ENCODE measurements at places on chromosomes 2 and 18. TPM values are rescaled to one million over a fixed set of nuclear protein-coding genes. Genes with fewer than 3 reads are reported as not detected.
A peak's percentile ranks its signal among the peaks of the same experiment; 100 is the strongest.

The LINC00305 gene
- total RNA-seq, result not detected

The CFAP65 gene
- not detected for total RNA-seq

The ARHGEF4 gene
- 2.2 TPM for total RNA-seq

The CD28 gene
- not detected for total RNA-seq

DNA sequence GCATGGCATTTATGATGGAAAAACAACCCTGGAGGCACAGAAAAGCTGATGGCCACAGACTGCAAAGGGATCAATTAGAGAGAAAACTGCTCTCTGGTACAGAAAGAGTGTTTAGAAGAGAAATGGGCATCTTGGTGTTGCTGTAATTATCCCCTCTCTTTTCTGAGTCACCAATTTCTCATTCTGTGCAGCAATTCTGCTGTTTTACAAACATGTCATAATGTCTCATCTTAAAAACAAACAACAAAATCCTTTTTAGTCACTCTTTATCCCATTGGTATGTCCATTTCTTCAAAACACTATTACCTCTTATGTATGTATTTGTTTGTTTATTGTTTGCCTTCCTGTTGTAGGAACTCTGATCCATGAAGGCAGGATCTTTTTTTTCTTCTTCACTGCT, 73.9 kb upstream of the HK2 start:
- no peak for DNase-seq
- H3K27ac ChIP-seq, result peak overlapping the region; percentile 0
- H3K4me3 ChIP-seq, result no peak overlapping the region
- H3K27me3 ChIP-seq, result no peaks in the 10 kb centered on the region

DNA sequence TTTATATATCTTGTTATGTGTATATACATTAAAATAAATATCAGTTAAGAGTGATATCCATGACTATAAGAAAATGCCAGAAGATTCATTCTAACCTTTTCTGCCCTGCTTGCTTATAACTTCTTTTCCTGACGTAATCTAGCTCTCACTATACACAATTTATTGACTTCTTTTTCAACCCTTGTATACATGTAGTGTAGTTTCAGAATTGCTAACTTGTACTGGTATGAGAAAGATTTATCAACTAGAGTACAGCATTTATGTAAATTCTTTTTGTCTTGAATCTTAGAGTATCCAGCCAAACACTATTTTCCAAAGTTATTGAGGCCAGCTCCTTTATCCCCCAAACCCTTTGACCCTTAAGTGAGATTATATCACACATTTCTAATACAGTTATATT, 798.0 kb upstream of the RAB6C start:
- DNase-seq, result no peak
- H3K4me3 ChIP-seq, result no peak overlapping the region
- peaks cover 1% of the 10 kb centered on the region for H3K36me3 ChIP-seq
- H3K4me1 ChIP-seq, result no peaks in the 10 kb centered on the region

- H3K4me1 ChIP-seq, result no peaks in the 10 kb centered on the region
- no peak overlapping the region for H3K4me3 ChIP-seq
- no peak overlapping the region for H3K27ac ChIP-seq
- no peaks in the 10 kb centered on the region for H3K27me3 ChIP-seq
- DNase-seq, result no peak
Measured at GRCh38 chr2:146438246-146438645, 1406.6 kb upstream of the ACVR2A start.

GRCh38 chr18:42860011-42860410, 255.5 kb downstream of the RIT2 start:
- H3K4me3 ChIP-seq, result no peak overlapping the region
- H3K27me3 ChIP-seq, result no peaks in the 10 kb centered on the region

DNA sequence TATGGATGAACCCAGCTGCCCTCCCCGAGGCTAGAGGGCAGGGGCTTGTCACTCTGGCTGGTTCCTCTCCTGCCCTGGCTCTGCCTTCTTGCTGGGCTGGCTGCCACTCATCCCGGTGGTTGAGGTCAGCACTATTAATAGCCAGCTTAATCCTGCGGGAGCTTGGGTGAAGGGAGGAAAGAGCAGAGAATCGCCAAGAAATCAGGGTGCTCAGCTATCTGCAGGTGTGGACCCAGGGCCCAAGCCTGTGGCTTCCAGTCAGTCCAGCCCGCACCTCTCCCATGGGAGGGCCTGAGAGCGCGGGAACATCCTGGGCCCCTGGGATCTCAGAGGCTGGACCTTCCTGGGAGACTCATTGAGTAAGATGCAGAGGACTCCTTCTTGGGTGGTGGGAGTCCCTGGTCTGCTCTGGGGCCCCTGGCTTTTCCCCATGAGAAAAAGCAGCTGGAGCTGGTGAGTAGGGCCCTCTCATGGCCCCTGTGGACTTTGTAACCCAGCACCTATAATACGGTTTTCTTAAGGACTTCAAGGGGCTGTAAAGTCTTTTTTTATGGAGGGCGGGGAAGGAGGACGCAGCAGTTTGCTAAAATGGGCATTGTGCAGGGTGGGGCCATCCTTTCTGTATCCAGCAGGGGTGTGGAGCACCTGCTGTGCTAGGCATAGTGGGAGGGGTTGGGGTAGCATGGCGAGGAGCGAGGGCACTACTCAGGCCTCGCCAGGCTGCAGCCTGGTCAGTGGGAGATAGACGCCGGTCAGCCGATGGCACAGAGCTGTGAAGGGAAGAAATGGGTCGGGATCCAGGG, 27.4 kb upstream of the CNNM3 start:
- H3K27me3 ChIP-seq, result no peaks in the 10 kb centered on the region
- DNase-seq, result no peak
- no peak overlapping the region for H3K27ac ChIP-seq
- H3K4me3 ChIP-seq, result no peak overlapping the region
- H3K4me1 ChIP-seq, result peaks cover 29% of the 10 kb centered on the region
- no peaks in the 10 kb centered on the region for H3K36me3 ChIP-seq

GRCh38 chr2:101125374-101125773, 25.8 kb downstream of the TBC1D8 start:
- peaks cover 44% of the 10 kb centered on the region for H3K4me1 ChIP-seq
- H3K36me3 ChIP-seq, result no peaks in the 10 kb centered on the region
